ENCODE measurements at places on chromosomes 4 and X.

DNA sequence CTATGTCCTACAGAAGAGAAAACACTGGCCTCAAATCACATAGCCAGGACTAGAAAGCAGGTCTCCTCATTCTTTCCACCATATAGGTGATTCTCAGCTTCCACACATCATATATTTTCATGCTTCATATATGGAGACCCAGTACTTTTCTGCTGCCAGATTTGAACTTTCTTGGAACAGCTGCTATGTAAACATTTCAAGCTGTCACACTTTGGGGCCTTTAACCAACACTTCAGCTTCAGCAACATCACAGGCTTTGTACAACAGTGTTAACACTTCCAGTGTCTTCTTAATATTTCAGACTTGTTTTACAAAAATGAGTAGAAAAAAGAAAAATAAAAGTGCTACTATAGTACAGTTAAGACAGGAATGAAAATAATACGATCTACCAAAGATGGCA lies 12.6 kb downstream of the SH3RF1 start:
- no peak for DNase-seq

GRCh38 chr4:15794905-15795304 lies 16.8 kb downstream of the CD38 start:
- DNase-seq: no peak

DNA sequence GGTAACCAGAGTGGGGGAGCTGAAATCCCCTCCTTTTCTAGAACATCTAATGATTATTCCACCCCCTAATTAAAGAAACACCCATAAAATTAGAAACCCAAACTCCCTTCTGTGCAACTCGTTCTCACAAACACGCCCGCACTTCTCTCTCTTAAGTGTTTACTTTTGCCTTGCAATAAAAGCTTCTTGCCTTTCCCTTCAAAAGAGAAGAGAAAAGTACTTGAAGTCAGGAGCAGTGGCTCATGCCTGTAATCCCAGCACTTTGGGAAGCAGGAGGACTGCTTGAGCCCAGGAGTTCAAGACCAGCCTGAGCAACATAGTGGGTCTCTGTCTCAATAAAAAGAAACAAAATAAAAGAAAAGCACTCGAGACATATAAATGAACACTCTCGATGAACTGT lies 3.6 kb upstream of the GPR173 start:
- no peak for DNase-seq

- DNase-seq: peak; percentile 83
These were observed 59.3 kb downstream of the MAD2L1 start for GRCh38 chr4:120007191-120007871.

GRCh38 chrX:136065044-136065671 lies 79.9 kb downstream of the SLC9A6 start:
- peak; percentile 67 for DNase-seq
